ENCODE measurements at places on chromosomes 12 and 14. TPM values are rescaled to one million over a fixed set of nuclear protein-coding genes. Genes with fewer than 3 reads are reported as not detected.

DNA sequence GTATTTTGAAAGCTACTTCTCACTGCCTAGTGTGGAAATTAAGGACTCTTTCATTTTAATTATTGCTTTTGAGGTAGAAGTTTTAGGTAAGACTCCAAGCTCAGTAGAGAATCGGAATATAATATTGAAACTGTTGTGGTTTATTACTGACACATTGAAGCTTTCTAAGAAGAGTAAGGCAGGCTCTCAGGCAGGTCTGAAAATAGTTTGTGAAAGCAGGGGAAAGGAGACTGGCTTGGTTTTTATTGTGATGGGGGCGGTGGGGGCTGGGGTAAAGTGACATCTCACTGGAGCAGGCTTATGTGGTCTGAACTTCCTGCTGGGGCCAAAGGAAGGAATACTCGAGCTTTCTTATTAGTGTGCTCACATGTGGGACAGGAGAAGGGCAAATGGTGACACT, 79.5 kb downstream of the OTOGL start:
- DNase-seq: no peak

GLIPR1L2 gene
- 3.0 TPM for polyA plus RNA-seq

DNA sequence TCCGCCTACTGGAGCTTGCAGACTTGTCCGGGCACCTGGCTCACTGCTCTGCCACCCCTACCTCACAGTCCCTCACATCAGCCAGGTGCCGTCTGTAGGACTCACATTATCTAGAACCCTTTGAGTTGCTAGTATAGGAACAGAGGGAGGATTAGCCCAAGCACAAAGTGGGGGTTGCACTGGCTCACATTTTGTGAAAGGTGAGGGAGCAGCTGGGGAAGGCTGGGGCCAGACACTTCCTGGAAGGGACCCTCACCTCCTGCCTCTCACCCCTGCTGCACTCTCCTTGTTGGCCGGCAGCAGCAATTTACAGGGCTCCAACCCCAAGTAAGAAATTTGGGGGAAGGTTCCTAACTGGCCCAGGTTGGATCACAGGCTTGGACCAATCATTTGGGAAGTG, 1031.6 kb downstream of the BCL11B start:
- no peak for DNase-seq

DNA sequence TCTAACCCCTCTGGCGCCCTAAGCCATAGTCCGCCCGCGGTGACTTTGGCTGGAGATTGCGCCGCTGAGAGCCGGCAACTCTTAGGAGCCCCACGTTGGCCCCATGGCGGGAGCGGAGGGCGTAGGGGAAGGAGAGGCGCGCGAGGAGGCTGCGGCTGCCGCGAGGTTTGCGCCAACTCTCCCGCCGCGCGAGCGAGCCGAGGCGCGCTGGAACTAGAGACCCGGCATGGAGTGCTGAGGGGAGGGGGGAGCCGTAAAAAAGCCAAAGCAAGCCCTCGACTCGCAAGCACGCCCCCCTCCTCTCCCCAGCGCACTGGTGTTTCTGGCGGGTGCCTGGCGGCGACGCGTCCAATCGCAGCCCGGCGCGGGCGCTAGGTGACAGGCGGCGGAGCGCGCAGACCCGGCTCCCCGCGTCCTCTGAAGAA, at the start of gene SYT10:
Gene SYT10, minus strand, starts transcription at position 233 of the 425 bp plus-strand sequence. CDS start 297 bp downstream, outside the sequence.
- DNase-seq: peak; percentile 20

- DNase-seq: no peak
These were observed 15.7 kb downstream of the ESR2 start for GRCh38 chr14:64278458-64278857.

GRCh38 chr14:53545217-53545616, 392.1 kb upstream of the DDHD1 start:
- DNase-seq: no peak

GRCh38 chr14:34843011-34843554, 32.1 kb downstream of the BAZ1A start:
- no peak for DNase-seq

DNA sequence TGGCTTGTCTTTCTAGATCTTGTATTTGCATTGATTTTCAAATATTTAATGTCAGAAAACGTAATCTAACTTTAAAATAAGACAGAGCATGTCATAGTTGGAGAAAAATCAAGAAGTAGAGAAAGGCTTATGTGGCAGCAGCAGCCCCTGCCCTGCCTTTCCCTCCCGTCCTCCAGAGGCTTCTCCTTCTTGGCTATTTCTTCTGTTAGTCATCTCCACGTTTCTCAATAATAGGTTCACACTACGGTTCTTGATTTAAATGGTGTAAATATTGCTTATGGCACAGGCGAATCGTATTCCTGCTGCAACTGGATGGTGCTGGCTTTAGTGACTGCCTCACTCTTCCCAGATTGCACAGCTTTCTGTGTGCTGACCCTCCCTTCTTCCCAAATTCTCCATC, 42.8 kb downstream of the SLC8B1 start:
- DNase-seq: no peak

ATL1 gene
- 7.1 TPM for polyA plus RNA-seq

Measured in right renal pelvis (tissue), 4 donors.